ENCODE measurements at places on chromosomes 12 and 14.

DNA sequence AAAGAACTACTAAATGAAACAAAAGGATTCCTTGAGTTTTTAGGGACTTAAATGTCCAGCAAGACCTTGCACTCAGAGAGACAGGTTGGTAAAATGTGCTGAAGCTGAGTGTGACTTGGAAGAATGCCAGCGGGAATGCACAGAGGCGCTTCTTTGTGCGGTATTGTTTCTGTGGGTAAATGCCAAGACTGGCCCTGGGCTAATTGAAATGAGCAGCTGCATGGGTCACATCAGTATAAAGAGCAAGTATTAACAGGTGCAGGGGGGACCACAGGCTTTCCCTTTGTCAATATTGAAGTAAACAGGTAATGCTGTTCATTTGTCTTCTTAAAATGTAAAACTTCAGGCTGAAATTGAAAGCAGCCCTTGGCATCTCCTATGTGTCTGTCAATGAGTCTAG is 74.3 kb downstream of the LMO3 start:
- no peak for DNase-seq

DNA sequence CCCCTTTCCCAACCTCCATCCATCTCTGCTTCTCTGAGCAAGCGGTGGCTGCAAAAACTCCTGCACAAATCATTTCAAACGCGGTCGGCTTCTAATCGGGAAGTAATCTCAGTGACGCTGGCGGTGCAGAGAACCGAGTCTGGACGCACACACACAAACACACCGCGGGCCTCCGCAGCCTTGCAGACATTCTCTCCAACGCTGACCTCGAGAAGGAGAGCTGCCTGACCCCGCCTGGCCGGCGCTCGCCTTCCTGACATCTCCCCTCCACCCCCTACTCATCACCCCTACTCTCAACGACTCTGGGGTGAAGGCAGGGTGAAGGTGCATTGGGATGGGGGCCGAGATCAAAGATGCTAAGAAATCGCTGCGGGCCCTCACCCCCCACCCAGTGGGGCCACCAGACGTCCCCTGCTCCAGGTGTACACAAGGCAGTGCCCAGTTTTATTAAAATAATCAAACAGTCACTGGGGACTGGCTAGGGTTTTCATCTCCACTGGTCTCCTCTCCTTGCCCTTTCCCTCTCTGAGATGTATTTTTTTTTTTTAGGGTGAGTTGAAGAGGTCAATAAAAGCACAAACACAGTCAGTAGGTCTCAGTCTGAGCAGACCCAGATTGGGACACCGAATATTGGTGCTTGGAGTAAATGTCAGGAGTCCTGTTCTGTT is 506 bp upstream of the TBX5 start:
- no peak for DNase-seq

DNA sequence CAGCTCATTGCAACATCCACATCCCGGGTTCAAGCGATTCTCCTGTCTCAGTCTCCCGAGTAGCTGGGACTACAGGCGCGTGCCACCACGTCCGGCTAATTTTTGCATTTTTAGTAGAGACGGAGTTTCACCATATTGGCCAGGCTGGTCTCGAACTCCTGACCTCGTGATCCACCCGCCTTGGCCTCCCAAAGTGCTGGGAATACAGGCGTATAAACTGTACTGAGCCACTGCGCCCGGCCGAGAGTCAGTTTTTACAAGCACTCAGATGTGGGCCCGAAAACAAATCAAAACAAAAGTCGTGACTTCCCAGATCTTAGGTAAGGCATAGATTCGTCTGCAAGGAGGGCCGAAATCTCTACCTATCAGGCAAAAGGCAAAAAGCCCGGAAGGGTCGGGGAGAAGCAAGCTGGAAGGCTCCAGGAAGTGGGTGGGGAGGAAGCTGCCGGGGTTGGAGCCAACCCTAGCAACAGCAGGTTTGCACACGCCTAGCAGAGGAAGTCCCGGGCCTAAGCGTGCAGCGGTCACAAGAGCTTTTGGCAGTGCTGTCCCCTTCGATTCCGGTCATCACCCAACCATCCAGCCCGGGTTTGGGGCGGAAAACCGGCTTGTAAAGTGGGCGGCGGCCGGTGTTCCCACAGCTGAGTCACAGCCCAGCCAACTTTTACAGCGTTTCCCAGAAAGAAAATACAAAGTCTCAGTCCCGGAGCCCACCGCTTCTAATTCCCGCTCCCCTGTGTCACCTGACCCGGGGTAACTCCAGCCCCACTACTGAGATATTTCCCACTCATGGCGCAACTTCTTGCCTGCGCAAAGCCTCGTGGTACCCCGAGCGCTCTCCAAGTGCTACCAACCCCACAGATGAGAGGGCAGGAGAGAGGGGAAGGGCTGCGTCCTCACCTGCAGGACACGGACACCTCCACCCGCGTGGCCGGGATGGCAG is 583 bp downstream of the CPNE8 start:
- DNase-seq, result peak; percentile 13

DNA sequence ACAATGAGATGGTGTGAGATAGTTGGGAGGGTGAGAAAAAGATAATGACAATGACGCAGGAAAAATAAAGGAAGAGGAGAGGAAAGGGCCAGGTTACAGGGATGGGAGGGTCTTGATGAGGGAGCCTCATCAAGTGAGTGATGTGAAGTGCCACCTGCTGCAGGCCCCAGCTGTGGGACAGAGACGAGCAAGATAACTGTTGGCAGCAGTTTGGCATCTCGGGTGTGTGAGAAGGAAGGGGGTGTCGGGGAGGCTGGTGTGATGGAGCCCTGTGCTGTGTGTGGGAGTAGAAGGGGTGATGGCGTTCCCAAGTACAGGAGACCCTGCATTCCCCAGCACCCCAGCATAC is 11.4 kb upstream of the TAC3 start:
- DNase-seq, result no peak

DNA sequence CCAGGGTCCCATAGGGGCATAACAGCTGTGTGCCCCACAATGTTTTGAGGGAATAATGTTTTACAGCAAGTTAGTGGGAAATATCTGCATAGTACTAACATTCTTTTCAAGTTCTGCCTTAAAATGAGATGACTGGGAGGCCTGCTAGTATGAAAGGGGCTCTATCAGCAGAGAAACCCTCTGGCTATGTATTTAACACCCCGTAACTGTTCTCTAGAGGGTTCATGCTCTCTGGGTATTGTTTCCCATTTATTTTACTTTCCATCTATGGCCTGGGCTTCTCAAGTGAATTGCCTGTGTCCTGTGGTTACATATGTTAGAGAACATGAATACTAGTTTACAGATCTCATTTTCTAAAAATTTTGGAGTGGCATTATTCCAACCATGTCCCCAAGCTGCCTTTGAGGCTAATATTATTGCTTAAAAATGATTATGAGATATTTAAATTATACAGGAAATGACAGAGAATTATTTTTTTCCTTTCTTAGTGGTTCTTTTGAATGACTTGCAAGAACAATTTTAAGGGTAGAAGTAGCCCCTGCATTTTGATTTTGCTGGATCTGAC is 37.5 kb downstream of the GNG2 start:
- DNase-seq, result no peak

DNA sequence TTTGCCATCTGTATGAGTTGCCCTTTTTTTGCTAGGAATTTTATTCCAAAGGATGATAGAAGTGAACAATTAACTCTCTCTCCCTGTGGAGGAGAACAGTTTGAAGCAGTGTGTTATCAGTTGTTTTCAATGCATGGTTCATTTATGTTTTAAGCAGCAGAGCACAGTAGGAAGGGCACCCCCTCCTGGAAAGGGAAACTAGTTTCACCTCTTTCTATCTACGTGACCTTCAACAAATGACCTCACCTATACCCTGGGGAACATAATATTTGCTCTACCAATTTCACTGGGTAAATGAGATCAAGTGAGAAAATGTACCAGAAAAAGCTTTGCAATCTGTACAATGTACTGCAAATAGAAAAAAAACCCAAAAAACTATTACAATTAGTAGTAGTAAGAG is 5.4 kb upstream of the DCP1B start:
- DNase-seq, result no peak

GRCh38 chr12:19764408-19764807 is 325.1 kb downstream of the AEBP2 start:
- DNase-seq, result no peak

DNA sequence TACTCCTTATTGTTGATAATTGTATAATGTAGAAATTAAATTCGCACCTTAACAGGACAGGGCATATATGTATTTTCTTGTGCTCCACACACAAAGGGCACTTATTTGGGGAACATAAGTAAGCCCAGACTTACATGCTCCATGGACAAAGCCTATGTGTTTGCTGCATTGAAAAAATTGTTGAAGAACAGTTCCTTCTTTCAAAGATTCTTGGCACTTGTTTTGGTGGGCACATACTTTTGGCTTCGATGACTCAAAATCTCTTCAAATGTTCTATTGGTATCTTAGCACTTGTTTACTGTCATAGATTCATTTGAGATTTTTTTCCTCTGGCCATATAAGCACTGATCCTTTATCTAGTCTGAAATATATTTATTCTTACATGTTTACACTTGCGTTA is 1.4 kb upstream of the MAP4K5 start:
- DNase-seq, result no peak

DNA sequence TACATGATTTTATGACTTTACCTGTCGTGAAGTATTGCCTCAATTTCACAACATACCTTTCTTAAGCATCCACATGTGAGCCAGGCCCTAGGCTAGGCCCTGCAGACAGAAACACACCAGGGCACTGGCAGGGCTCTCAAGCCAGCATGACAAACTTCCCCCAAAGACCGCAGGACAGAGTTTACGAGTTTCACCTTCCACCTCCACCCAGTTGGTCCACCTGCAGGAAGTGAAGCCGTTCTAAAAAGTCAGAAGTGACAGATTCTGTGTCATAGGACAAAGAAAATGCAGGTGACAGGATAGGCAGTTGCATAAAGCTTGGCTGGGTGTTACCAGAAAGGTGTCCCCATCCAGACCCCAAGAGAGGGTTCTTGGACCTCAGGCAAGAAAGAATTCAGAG is 382.3 kb downstream of the PCNX1 start:
- DNase-seq, result no peak

- DNase-seq, result no peak
These were observed 47.5 kb downstream of the MRPL42 start for GRCh38 chr12:93514853-93515252.

DNA sequence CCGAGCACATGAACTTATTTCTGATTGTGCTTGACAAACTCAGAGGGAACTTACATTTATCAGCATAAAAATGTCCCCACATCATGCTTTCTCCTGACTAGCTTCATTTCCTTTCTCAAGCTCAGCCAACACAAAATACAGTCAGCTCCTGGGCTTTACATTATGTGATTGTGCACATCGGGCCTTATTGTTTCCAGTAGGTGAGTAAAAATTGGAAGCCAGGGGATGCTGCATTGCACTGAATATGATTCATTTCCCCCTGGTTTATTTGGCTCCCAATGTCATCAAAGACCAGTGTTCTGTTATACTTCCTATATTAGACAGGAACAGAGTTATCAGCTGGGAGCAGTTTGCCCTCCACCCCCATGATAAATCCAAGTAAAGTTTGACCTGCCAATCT is 521.8 kb downstream of the RMST start:
- no peak for DNase-seq

DNA sequence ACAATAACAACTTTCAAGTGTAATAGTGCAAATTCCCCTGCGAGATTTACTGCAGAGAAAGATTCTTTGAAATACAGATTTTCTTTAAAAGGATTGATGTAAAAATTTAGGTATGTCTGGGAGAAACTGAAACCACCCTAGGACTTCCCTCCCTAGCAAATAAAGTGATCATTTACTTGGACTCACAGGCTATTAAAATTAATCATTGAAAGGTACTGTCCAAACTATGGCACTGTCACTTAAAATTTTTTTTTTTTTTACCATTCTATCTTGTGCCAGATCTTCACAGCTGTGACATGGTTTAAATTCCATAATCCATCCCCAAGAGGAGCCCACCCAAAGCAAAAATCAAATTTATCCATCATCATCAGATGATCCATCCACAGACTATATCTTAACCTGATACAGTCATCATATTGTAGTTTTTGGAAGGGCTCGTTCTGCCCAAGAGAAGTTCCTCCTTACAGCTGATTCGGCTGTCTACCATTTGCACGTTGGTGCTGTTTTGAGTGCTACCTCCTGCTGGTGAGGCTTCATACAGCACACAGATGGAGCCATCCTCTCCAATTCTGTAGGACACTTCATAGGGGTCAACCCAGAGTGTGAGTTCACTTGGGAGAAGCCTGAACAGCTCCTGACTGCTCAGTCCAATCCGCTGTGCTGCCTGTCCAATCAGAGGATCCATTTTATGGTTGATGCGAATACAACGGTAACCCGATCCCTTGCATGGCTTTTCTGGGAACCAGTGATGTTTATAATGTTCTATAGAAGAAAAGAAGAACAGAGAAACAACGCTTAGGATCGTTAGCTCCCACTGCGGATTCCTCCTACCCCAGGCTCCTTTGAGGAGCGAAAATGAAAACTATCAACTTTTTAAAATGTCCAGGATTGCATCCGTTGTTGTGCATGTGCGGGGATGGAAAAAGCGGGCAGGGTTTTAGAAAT is 1.7 kb downstream of the BTG1 start:
- DNase-seq, result peak; percentile 68

GRCh38 chr12:50529345-50529744 is 24.6 kb downstream of the DIP2B start:
- DNase-seq, result no peak

- no peak for DNase-seq
These were observed 189.8 kb upstream of the PRICKLE1 start for GRCh38 chr12:42779186-42779859.

GRCh38 chr14:88321692-88322503 is 1.2 kb downstream of the KCNK10 start:
- DNase-seq, result no peak

GRCh38 chr12:101407436-101408345 is at the start of gene ARL1:
Gene ARL1, minus strand, starts transcription at chr12:101407772. Its CDS starts 127 bp downstream, at chr12:101407645.
- peak; percentile 67 for DNase-seq

- no peak for DNase-seq
These were observed 74.6 kb upstream of the PARP11 start for GRCh38 chr12:3947781-3948180.

DNA sequence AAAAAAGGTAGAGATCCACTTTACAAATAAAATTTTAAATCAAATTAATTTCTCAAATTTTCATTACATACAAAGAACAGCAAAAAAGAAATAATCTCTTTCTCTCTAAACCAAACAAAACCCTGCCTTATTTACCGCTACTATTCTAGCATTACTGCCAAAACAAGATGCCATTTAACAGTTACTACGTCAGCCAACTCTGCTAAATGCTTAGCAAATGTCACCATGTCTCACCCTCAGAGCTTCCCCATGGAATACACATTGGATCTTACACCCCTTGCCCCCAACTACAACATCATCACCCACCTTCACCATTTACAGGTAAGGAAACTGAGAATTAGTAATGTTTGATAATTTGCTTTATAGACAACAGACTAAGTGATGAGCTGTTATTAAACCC is 23.0 kb upstream of the NR2C1 start:
- no peak for DNase-seq

DNA sequence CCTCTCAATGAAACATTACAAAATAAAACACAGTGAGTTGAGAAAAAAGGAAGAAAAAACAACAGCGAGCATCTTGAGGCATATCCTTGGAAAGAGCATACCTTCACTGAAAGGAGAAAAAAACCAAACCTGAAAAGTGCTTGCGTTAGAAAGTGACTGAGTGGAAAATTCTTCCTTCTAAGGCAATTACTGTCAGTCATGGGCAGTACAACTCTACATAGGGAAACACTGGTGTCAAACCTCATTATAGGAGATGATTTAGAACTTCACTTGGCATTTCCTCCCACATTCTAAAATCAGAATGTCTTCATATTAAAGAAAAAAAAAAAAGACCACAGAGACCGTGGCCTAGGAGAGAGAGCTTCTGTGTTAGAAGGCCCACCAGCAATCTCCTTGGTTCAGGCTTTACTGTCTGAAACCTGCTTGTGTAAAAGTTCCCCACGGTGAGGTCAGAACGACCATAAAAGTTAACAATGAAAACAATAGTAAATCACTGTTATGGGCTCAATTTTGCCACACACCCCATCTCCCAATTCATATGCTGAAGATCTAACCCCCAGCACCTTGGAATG is 91.1 kb upstream of the CRY1 start:
- no peak for DNase-seq

Measured in activated CD4-positive, alpha-beta T cell treated with anti-CD3 and anti-CD28 coated beads, Interleukin-2, amount 50 U/mL, for 1 hour (primary cell).